ENCODE measurements at places on chromosomes 6 and 20.

- no peak for DNase-seq
These were observed 27.0 kb downstream of the HECA start for GRCh38 chr6:139161817-139162284.

- DNase-seq = no peak
These were observed 89.0 kb downstream of the IPCEF1 start for GRCh38 chr6:154267508-154268106.

DNA sequence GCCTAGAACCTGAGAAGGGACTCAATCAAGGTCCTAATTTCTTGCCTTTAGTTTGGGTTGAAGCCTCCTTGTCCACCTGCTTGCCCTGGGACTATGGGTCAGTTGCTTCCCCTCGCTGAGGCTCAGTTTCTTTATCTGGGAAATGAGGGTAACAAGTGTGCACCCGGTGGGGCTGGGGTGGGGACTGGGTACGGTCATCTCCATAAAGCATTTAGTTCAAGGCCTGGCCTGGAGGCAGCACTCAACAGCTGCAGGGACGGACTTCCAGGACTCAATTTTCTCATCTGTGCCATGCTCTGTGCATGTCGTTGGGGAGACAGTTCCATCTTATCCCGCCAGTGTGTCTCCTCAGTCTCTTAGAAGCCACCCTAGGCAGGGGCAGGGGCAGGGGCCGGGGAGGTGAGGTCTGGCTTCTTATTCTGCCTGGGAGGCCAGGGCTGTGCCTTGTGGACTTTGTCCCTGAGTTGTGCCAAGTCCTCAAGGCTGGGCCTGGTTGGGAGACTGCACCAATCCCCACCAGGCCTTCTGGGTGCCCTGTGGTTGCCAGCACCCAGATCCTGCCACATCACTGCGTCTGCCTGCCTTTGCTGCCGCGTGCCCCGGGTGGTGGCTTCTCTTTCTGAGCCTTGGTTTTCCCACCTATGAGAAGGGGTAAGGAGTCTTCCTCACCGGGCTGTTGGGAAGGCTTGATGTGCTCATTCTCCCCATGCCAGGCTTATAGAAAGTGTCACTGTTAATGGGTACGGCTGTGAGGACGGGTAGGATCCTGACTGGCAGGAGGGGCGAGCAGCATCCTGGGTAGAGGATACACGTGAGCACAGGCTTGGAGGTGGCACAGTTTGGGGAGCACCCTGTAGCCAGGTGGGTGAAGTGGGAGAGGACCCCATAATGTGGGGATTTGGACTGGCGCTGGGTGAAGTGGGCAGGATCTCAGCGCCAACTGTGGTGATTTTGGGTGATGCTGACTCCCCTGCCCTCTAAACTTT is 8.6 kb downstream of the SRC start:
- no peak for DNase-seq

- DNase-seq = no peak
These were observed 548 bp downstream of the SALL4 start for GRCh38 chr20:51801823-51802123.

DNA sequence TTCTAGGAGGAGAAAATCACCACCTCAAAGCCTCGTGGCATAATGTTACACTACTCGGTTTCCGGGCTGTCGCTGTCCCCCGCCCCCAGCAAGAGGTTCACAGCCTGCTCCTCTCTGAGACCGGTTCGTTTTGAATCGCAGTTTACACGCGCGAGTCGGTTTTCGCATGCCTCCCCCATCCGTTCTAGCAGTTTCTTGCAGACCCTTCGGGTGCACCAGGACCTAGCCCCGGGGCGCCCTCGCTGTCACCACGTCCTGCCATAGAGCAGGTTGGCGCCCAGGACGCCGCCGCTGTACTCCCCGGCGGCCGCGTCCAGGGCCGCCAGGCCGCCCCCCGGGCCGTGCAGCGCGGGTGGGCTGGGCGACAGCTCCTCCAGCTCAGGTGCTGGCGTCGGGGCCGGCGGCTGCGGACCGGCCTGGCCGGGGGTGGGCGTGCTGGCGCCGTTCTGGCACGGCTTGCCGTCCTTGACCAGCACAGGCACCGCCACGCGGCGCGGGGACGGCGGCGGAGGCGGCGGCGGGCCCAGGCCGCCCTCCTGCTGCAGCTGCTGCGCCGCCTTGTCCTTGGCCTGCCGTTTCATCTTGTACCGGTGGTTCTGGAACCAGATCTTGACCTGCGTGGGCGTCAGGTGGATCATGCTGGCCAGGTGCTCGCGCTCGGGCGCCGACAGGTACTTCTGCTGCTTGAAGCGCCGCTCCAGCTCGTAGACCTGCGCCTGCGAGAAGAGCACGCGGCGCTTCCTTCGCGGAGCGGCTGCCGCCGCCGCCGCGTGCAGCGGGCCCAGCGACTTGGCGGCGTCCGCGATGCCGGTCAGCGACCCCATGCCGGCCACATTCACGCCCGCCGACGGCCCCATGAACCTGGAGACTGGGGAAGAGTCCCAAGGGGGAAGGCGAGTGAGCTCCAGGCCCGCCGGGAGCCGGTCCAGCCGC is 1.4 kb downstream of the NKX2-4 start:
- no peak for DNase-seq

- DNase-seq = no peak
These were observed 19.0 kb downstream of the DLL1 start for GRCh38 chr6:170271771-170272314.

DNA sequence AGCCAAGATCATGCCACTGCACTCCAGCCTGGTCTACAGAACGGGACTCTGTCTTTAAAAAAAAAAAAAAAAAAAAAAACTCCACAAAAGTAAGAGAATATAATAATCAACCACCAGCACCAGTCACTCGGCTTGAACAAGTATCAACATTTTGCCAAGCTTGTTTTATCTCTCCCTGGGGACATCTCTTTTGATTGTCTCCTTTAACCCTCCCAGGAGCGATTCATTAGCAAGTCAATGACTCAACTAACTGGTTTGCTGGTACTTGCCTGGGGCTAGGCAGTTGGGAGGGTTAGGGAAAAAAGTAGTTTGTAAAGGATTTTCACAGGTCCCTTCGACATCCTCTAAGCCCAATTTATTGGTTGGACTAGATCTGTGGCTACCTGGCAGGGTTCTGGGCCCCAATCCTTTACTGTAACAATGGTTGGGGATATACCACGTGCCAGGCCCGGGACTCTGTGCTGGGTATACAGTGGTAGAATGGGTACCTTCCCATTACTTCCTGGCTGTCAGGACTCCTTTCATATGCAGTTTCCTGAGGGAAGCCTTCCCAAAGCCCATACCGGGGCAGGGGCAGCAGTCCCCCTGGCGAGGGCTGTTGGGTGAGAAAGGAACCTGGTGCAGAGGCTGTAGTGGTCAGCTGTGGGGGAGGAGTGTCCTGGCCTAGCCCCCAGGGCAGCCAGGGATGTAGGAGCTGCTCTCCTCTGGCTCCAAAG is 12.2 kb downstream of the TGIF2 start:
- DNase-seq = no peak

GRCh38 chr20:60760256-60761000 is 491.6 kb upstream of the CDH4 start:
- no peak for DNase-seq

Data from NCI-H187 (cell line).